BJ (cell line): ENCODE measurements at places on chromosomes 1 and 21.

DNA sequence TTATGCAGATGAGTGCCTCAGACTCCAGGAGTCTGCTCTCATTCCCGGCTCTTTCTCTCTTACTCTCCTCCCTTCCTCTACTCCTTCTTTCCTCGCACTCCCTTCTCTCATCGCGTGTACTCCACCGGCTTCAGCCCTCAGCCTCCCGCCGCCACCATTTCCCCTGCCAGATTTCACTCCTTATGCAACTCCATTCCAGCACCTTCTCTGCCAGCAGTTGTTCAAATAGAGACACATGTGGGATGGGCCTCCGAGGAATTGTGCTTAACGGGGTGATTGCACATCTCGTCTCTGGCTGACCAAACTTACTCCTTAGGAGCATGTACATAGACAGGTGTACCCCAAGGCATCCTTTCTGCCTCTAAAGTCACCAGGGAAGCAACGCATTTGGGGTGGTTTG lies 2.1 kb downstream of the CNTN2 start:
- no peak for DNase-seq

GRCh38 chr1:175422156-175422555 lies 229.6 kb upstream of the KIAA0040 start:
- DNase-seq, result no peak

DNA sequence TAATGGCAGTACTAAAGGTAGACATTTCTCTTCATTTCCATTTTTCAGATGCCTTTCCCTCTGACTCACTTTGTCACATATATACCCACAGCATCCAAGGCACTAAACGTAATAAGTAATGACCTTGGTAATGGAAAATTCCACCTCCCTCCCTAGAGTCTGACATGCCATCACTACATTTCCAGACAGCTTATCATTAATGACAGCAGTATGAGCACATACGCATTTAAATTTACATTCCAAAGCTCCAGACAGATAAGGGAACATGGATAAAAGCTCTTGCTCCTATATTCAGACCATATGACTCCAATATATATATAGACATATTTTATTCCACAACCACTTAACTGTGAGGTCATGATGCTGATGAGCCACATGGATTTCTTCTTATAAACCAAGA lies 191.7 kb upstream of the GORAB start:
- no peak for DNase-seq

GRCh38 chr1:231899713-231900435 lies 273.3 kb downstream of the DISC1 start:
- DNase-seq, result no peak
